SW 1271 (cell line): ENCODE measurements at places on chromosomes 11 and 22.

GRCh38 chr11:17767301-17767885 lies 32.8 kb downstream of the KCNC1 start:
- no peak for DNase-seq

- no peak for DNase-seq
These were observed 51.7 kb upstream of the NUP160 start for GRCh38 chr11:47899801-47900200.

DNA sequence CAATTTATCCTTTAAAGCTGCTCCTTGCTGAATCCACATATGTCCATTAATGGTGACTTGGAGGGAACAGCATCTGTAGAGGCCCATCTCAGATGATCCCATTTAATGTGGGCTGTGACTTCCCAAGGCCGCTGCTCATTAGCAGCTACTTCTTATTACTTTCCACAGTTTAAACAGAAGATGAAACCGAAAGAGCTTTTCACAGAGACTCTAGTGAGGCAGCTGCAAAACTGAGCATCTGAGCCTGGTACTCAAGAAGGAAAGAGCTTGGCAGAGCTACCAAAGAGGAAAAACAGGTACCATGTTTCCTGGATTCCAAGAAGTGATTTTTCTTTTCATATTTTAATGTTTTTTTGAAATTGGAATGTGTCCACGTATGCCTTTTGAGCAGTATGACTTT lies 110.5 kb upstream of the NARS2 start:
- DNase-seq, result no peak

DNA sequence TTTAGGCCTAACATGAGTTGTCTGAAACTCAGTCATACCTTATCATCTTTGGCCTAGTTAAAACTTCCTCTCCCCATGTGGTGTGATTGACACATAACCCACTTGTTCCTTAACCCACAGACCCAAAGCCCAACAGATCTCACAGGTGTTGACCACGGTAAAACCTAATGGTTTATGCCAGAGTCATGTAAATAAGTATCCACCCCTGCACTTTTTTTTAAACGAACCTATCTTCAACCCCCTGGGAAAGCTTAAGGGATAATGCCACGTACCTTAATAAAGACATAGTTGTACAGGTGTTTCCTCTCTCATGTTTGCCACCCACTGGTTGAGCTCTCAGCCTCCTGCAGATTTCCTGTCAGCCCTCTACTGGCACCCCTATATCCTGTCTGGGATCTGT lies 709.3 kb upstream of the CCDC179 start:
- DNase-seq, result no peak

- DNase-seq, result no peak
These were observed 144.6 kb downstream of the LDLRAD3 start for GRCh38 chr11:36088266-36088972.
